ENCODE measurements at places on chromosomes 4 and X.
A peak's percentile ranks its signal among the peaks of the same experiment; 100 is the strongest.

DNA sequence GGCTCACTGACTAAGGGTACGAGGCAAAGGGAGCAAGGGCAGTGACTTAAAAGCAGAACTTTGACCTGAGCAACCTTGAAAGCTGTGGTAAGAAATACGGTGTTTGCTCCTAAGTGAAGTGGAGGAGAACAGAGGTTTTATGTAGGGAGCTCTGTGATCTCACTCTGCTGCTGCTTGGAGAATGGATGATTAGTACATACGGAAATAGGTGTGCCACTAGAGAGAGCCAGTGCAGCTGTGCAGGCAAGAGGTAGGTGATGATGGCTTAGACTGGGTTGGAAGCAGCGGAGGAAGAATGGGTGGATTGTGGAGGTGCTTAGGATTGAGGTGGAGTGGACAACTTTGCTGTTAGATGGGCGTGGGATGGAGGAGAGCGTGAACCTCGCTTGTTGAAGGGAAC lies 85.0 kb downstream of the FAM193A start:
- DNase-seq: no peak

GRCh38 chr4:76429636-76430035 lies 5.4 kb upstream of the SHROOM3 start:
- no peak for DNase-seq

- DNase-seq: no peak
These were observed 48.3 kb downstream of the ENPP6 start for GRCh38 chr4:184169225-184169867.

GRCh38 chr4:171235521-171235920 lies 577.7 kb upstream of the GALNTL6 start:
- DNase-seq: no peak

DNA sequence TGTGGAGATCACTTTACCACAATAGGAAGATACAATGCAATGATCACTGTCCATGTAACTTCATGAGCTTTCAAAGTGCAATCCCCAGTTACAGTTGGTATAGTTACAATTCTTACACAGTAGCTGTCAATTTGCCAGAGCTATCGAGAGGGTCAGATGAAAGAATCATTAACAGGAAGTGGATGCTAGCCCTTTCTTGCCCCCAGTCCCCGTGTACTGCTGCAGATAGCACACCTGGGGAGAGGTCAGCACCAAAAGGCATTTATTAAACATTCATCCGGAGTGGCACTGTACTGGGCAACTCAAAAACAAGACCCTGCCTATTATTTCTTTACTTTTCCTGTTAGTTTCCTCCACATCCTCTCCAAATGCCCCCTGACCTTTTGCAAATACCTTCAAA lies 47.7 kb downstream of the SOD3 start:
- no peak for DNase-seq

DNA sequence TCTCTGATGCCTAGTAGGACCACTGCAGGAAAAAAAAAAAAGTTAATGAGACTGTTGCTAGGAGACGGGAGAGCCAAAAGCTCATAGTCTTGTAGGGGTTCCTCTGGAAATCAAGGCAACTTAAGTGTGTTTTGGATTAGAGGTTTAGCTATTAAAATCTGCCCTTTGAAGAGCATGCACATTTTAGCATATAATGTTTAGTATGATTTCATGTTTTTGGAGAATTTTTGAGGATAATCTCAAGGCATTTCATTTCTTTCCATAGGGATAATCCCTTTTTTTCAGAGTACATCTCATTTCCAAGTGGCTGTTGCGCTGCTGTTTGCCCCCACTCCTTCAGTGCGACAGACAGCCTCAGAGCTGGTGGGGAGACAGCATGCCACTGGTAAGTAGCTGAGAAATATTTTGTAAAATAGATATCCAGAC lies at the start of gene LINC00632:
TSS of gene LINC00632 (plus strand) at position 339 of the 426 bp plus-strand sequence.
- DNase-seq: no peak

GRCh38 chr4:136241221-136241986 lies 1290.9 kb downstream of the PCDH18 start:
- no peak for DNase-seq

GRCh38 chr4:182306792-182307507 lies 63.7 kb downstream of the TENM3 start:
- DNase-seq: no peak

DNA sequence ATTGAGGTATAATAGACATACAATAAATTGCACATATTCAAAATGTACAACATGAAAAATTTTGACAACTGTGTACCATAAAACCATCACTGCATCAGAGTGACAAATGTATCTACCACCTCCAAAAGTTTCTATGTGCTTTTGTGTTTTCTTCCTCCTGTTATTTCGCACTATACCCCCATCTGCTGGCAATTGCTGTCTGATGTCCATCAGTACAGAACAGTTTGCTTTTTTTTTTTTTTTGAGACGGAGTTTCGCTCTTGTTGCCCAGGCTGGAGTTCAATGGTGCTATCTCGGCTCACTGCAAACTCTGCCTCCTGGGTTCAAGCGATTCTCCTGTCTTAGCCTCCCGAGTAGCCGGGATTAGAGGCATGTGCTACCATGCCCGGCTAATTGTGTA lies 154.3 kb upstream of the GIMD1 start:
- no peak for DNase-seq

- peak; percentile 31 for DNase-seq
These were observed 97.6 kb upstream of the ARSJ start for GRCh38 chr4:114076899-114077570.

Data from stromal cell of bone marrow (primary cell).